ENCODE measurements at places on chromosomes 11 and 22.

- no peak for DNase-seq
Observed at GRCh38 chr11:78943841-78944240, 369.2 kb upstream of the NARS2 start.

GRCh38 chr11:134622458-134622857 is 210.4 kb upstream of the B3GAT1 start:
- DNase-seq: no peak

GRCh38 chr22:47126344-47126811 is 363.9 kb downstream of the TBC1D22A start:
- no peak for DNase-seq

GRCh38 chr11:21653951-21654421 is 538.9 kb upstream of the ANO5 start:
- DNase-seq: peak; percentile 93

- DNase-seq: no peak
Observed at GRCh38 chr22:44411226-44412135, 86.6 kb downstream of the RTL6 start.

GRCh38 chr22:23849009-23850006 is 8.4 kb upstream of the SLC2A11 start:
- DNase-seq: peak; percentile 66

DNA sequence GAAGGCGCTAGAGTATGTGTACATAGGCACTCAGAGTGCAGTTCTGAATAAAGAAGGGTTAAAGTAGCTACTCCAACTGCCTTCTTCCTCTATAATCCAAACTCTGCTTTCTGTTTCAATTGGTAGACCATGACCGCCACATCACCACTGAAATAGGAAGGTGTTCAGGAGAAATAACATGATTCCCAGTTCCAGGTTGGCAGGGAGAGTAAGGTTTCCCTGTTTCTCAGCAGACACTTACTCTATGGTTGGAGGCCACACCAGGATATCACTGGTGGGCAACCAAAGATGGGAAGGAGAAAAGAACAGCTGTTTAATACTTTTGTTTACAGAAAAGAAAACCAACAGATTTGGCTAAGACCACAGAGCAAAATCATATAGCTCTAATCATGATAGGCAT is 37.9 kb downstream of the PAK1 start:
- no peak for DNase-seq

GRCh38 chr22:44369293-44369661 is 56.5 kb upstream of the SHISAL1 start:
- DNase-seq: no peak

DNA sequence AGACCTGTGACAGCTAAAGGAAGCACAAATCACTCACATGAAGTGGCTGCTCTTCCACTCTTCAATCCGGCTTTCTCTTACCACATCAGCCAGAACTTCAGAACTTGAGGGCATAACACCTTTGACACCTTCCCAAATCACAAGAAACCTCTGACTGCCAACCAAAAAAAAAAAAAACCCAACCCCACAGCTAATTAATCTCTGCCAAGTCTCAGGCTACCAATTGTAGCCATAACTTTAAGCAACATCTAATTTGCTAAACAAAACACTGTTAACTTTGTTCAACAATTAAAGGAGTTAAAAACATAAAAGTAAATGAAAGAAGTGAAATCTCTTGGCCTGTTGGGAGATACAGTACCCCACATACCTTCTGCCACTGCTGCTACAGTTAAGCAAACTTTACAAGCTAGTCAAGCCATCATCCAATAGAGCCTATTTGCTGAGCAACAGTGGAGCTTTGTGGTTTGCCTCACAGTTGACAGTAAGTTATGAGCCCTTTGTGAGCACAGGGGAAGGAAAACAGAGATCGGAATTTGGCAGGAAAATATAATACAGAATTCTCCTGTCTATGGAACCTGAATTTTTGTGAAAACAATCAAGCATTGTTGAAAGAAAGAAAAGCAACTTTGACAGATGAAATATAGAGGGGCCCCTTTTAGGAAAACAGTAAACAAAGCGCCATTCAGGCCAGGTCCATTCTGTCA is at the start of gene SOX6:
SOX6 (minus strand) TSS at position 490 of the 704 bp plus-strand sequence. CDS start 15,298 bp downstream, outside the sequence.
- DNase-seq: no peak

DNA sequence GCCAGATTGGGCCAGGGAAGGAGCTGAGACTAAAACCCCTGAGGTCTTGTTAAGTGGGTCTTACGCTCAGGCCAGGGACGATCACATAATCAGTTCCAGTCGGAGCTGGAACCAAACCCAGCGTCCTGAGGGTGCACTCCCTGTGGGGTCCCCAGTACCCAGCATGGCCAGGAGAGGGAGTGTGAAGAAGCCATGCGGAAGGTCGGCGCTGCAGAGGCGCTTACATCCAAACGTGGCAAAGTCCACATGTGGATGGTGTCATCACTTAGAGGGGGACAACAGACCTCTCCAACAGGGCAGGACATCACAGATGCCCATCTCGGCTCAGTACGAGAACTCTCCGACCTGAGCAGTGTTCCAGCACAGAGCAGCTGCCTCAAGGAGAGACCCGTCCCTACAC is 8.3 kb downstream of the ATP5MGL start:
- no peak for DNase-seq

GRCh38 chr22:45608763-45609180 is 62.9 kb upstream of the ATXN10 start:
- no peak for DNase-seq

DNA sequence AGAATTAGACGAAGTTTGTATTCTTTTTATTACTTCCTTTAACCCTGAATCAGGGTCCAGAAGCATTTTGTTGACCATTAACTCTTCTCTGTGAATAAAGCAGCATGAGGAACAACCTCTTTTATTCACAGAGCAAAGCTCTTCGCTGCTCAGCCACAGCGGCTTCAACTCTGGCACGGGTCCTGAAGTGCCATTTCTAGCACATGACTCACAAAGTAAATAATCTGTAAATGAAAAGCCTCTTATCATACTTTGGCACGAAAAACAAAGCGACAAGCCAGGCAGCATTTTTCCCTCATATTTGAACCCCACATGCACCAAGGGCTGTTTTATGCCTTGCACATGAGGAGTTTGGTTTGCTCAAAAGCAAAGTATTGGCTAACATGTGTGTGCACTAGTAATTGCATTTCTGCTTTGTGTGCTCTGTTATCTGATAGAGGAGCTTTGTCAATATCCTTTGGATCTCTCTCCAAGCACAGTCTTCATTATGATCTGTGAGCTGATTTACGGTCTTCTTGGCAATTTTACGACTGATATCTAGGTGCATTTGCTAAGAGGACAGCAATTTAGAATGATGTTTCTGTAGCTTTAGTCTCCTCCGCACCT is 33.0 kb upstream of the APOBEC3A start:
- DNase-seq: peak; percentile 91

GRCh38 chr11:57278721-57279095 is 41.7 kb upstream of the APLNR start:
- peak; percentile 17 for DNase-seq

DNA sequence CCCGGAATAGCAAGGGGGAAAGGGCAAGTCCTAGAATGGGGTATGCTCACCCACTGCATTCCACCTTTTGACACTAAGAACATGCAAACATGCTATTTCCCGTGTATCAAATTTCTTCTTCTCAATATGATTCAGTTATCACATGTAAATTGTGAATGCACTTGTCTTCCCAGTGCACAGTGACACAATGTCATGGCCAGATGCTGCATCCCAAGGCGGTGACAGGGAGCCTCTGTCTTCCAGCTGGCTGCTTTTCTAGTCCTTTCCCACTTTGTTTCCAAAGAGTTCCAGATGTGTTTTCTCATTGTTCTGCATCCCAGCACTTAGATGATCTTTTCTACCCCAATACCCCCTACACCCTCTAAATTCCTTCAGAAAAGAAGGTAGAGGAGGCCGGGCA is 12.4 kb downstream of the SLC25A18 start:
- no peak for DNase-seq

DNA sequence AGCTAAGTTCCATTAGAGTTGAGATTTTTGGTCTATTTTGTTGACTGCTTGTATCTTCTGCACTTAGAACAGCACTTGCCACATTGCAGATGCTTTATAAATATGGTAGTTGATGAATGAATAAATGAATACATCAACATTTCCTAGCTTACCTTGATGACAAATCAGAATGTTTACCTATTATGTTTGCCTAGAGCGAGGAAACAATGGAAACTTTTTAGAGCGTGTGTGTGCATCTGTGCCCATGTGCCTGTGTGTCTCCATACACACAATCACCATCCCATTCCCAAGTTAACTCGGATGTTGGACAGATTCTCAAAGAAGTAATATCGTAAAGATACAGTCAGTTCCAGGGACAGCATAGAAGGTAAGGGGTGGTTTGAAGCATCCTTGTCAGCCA is 139.1 kb downstream of the DBX1 start:
- no peak for DNase-seq

DNA sequence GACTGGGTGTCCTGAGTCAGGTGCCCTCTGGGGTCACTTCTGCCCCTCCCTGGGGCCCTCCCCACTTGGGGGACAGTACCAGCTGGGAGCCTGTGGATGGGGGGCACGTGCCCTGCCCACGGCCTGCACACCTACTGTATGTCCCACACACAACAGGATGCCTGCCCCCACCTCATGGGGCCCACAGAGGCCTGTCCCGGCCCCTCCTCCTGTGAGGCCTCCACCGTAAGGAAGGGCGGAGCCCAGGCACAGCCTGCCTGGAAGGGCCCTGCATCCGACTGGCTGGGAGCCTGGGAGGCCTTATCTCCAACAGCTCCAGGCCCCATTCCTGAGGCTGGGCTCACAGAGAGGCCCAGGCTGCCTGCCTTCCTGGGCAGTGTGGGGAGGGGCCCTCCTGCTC is 47.8 kb downstream of the BRSK2 start:
- DNase-seq: no peak

- peak; percentile 51 for DNase-seq
Observed at GRCh38 chr22:50030297-50031188, 18.0 kb upstream of the IL17REL start.

GRCh38 chr22:29872989-29873388 is 10.0 kb upstream of the MTMR3 start:
- no peak for DNase-seq

DNA sequence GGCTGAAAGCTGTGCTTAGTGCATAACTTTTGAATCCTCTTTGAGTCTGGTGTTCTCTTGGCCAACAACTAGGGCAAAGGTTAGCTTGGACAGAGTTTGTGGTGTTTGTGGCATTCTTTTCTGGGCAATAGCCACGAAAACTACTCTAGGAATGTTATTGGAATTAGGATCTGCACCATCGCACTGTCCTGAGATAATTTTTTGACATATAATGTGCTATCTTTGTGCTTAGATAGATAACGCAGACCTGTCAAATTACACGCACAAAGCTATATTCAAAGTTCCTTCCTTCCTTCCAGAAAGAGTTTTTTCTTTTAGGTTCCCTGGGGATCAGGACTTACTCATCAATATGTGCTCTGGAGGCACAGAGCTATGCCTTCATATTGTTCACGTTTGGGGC is 166.8 kb upstream of the MTMR2 start:
- DNase-seq: no peak

DNA sequence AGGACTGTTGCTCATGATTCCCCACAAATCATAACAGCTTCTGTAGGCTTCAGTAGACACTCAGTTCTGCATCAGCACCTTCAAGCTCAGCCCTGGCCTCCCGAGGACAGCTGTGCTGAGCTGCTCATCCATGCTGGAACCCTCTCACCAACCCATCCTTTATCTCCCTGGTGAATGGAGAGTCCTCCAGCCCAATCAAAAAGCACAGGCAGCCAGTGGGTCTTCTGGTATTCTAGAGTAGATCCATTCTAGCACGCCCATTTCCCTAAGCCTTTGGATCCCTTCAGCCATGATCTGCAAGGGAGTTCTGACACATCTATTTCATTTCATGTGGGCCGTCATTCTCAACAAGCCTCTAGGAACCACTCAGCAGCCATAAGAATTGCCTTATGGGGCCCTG is 44.6 kb upstream of the SPATA19 start:
- DNase-seq: no peak

GRCh38 chr11:7846003-7846402 is 49.3 kb upstream of the OR5P2 start:
- no peak for DNase-seq

Measured in NCI-H146 (cell line).